Activated T-helper 1 cell treated with anti-CD3 and anti-CD28 coated beads, Interleukin-12 subunit alpha, Interleukin-12 subunit beta, Interleukin-2, Interleukin-4 antibody, amounts not matched to agents 30 ng/mL and 10 ng/mL and 1 ng/mL, durations not matched to agents 14 hours and 24 hours and 36 hours (primary cell): ENCODE measurements at places on chromosomes 11 and 22.
A peak's percentile ranks its signal among the peaks of the same experiment; 100 is the strongest.

DNA sequence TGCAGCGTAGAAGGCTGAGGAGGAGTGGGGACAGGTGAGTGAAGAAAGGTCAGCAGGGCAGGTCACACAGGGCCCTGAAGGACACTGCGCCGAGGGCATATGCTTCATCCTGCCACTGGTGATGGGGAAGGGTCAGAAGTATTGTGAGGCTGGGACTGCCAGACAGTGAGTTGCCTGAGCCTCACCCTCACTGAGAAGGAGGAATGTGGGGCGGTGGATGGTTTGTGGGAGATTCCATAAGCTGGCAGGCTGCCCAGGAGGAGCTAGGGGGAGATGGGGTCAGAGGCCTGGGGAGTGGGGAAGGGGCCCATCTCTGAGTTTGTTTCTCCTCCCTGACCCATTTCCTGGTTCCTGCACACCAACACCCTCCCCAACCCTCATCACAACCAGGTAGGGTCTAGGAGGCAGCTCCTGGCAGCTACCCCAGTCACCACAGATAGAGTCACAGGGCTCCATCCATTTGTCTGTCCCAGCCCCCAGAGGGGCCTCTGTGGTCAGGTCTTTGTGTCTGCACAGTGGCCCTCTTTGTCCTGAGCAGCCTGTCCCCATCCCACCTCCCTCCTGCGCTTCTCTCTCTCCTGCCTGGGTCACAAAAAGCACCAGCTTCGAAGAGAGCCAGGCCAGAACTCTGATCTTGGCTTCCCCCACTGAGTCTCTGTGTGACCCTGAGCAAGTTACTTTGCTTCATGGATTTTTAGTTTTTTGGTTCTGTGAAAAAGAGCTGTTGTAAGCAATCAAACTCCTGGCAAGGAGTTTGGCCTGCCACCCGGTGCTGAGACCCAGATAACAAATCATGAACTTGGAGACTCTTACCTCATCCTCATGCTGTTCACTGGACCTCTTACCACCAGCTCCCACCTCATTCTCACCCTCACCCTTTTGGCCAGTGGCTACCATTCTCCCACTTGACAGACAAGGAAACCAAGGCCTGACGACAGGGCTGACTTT, 4.6 kb upstream of the P2RY2 start:
- no peak overlapping the region for H3K4me3 ChIP-seq
- no peaks in the 10 kb centered on the region for H3K4me1 ChIP-seq
- H3K27ac ChIP-seq = no peak overlapping the region
- no peaks in the 10 kb centered on the region for H3K36me3 ChIP-seq

DNA sequence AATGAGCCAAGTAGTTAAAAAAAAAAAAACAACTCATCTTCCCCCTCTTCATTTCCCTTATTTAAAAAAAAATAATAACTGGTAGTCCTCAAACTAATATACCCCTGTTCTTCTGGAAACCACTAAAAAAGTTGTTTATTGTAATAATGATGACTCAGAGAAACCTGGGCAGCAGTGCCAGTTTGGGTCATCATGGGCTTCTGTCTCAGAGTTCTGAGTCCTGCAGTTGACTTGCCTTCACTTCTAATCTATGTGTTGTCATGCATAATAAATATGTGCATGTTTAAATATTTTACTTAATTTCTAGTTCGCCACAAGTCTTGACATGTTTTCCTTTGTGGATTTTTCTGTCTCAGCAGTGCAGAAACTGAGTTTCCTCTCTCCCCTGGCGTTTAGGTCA, 46.8 kb downstream of the PPP2R1B start:
- H3K36me3 ChIP-seq = peaks cover 25% of the 10 kb centered on the region
- no peak overlapping the region for H3K4me3 ChIP-seq
- no peaks in the 10 kb centered on the region for H3K27me3 ChIP-seq
- no peak overlapping the region for H3K27ac ChIP-seq
- H3K4me1 ChIP-seq = no peaks in the 10 kb centered on the region

DNA sequence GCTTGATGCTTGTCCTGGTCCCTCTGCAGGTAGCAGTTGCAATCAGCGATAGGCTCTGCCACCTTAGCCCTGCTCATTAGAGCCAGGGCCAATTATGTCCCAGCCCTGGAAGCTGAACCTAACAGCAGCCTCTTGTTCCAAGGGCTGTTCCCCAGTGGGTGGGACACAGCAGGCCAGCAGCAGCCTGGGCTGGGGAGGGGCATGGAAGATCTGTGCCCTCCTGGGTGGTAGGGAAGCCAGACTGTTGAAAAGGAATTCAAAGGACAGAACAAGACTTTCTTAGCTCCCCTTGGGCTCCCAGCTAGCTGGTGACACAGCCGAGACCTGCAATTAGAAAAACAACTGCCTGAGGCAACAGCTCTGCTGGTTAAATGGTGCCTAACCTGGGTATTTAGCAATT, 17.4 kb downstream of the DRD2 start:
- no peak overlapping the region for H3K27ac ChIP-seq
- no peak overlapping the region for H3K4me3 ChIP-seq
- no peak for DNase-seq
- no peaks in the 10 kb centered on the region for H3K36me3 ChIP-seq
- no peaks in the 10 kb centered on the region for H3K4me1 ChIP-seq

GRCh38 chr11:20042045-20042639, 118.1 kb downstream of the DBX1 start:
- peaks cover 4% of the 10 kb centered on the region for H3K27me3 ChIP-seq
- DNase-seq = no peak
- no peak overlapping the region for H3K4me3 ChIP-seq
- H3K36me3 ChIP-seq = no peaks in the 10 kb centered on the region
- H3K27ac ChIP-seq = no peak overlapping the region

- H3K27ac ChIP-seq = no peak overlapping the region
- H3K4me1 ChIP-seq = no peaks in the 10 kb centered on the region
- H3K27me3 ChIP-seq = peaks cover 6% of the 10 kb centered on the region
- H3K36me3 ChIP-seq = no peaks in the 10 kb centered on the region
- no peak overlapping the region for H3K4me3 ChIP-seq
- DNase-seq = no peak
These were observed 33.7 kb upstream of the MYRF start for GRCh38 chr11:61718621-61719302.

- H3K36me3 ChIP-seq = no peaks in the 10 kb centered on the region
- no peak overlapping the region for H3K27ac ChIP-seq
- no peaks in the 10 kb centered on the region for H3K27me3 ChIP-seq
- no peaks in the 10 kb centered on the region for H3K4me1 ChIP-seq
- no peak for DNase-seq
These were observed 206.2 kb upstream of the SNX19 start for GRCh38 chr11:131122448-131122847.

GRCh38 chr11:96326959-96327358, 16.0 kb downstream of the MAML2 start:
- H3K36me3 ChIP-seq = peaks cover 27% of the 10 kb centered on the region
- H3K27me3 ChIP-seq = no peaks in the 10 kb centered on the region
- H3K27ac ChIP-seq = no peak overlapping the region
- DNase-seq = no peak

- peak overlapping the region; percentile 78 for H3K4me3 ChIP-seq
- H3K27ac ChIP-seq = peak overlapping the region; percentile 34
- H3K27me3 ChIP-seq = peaks cover 15% of the 10 kb centered on the region
- H3K4me1 ChIP-seq = peaks cover 7% of the 10 kb centered on the region
- peaks cover 7% of the 10 kb centered on the region for H3K36me3 ChIP-seq
These were observed 1.9 kb downstream of the CLDN5 start for GRCh38 chr22:19522190-19522880.

GRCh38 chr11:119789766-119790407, 60.9 kb upstream of the NECTIN1 start:
- H3K4me3 ChIP-seq = no peak overlapping the region
- no peak overlapping the region for H3K27ac ChIP-seq
- no peaks in the 10 kb centered on the region for H3K4me1 ChIP-seq
- no peaks in the 10 kb centered on the region for H3K36me3 ChIP-seq
- peaks cover 2% of the 10 kb centered on the region for H3K27me3 ChIP-seq

- no peaks in the 10 kb centered on the region for H3K4me1 ChIP-seq
- H3K4me3 ChIP-seq = no peak overlapping the region
- peaks cover 50% of the 10 kb centered on the region for H3K36me3 ChIP-seq
- H3K27ac ChIP-seq = no peak overlapping the region
- DNase-seq = no peak
- H3K27me3 ChIP-seq = no peaks in the 10 kb centered on the region
These were observed 26.8 kb downstream of the CTR9 start for GRCh38 chr11:10777806-10778205.

DNA sequence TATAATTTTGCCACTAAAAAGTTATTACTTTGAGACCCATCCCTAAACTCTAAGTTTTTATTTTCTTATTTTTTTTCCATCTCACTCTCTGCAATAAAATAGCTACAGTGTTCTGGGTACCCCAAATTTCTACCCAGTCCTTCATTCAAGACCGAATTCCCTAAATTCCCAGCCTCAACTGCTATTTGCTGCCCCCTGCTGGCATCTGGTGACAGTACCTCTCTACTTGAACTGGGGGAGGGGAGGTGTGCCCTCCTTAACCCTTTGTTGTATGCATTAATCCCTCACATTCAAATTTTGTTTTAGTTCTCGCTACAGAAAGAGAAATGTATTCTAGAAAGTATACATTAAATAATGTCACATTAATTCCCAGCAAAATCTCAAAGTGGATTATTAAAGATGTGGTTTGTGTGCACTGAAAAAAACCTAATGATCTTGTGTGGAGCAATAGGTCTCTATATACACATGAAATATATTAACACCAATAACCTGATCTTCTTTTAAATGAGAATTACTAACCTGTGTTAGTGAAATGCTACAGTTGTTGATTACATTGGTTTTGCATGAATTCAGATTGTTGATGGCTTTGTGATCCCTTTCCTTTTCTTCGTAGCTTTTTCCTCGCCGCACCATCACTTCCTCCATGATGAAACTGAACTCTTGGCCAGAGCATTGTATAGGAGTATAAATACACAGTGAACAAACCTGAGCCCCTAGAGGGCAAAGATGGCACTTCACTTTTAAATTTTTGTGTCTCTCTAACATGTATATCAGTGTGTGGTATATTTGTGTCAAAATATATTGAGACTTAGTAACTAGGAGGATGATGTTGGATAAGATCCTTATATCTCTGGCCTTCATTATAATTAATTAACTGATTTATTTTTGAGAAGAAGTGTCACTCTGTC, 590.0 kb downstream of the METTL15 start:
- no peaks in the 10 kb centered on the region for H3K4me1 ChIP-seq
- H3K27ac ChIP-seq = no peak overlapping the region
- H3K27me3 ChIP-seq = peaks cover 2% of the 10 kb centered on the region

- peak overlapping the region; percentile 100 for H3K27ac ChIP-seq
- DNase-seq = no peak
- peaks cover 9% of the 10 kb centered on the region for H3K36me3 ChIP-seq
- H3K27me3 ChIP-seq = no peaks in the 10 kb centered on the region
- H3K4me1 ChIP-seq = peaks cover 80% of the 10 kb centered on the region
- peak overlapping the region; percentile 83 for H3K4me3 ChIP-seq
These were observed 24.8 kb downstream of the PTPRJ start for GRCh38 chr11:48005136-48005535.

DNA sequence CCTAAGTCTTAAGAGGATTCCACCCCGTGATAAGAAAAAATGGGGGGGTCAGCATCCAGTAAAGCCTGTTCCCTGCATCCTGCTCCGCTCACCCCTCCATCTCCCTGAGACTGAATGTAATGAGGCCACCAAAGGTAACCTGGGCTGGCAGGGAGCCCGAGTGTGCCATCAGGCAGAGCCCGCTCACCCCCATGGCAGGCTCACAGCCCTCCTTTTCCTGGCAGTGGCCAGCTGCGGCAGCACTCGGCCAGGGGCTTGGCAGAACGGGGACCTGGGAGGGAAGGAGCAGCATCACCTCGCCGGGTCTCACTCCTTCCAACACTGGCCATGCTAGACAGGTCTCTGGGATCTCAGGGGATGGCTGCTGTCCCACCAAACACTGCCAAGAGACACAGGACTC, 64.4 kb downstream of the PRDM11 start:
- no peak overlapping the region for H3K27ac ChIP-seq
- no peak overlapping the region for H3K4me3 ChIP-seq
- H3K27me3 ChIP-seq = no peaks in the 10 kb centered on the region
- DNase-seq = no peak
- H3K4me1 ChIP-seq = peaks cover 12% of the 10 kb centered on the region

- no peaks in the 10 kb centered on the region for H3K4me1 ChIP-seq
- H3K36me3 ChIP-seq = no peaks in the 10 kb centered on the region
- H3K4me3 ChIP-seq = no peak overlapping the region
These were observed 17.0 kb downstream of the NECTIN1 start for GRCh38 chr11:119712006-119712405.

DNA sequence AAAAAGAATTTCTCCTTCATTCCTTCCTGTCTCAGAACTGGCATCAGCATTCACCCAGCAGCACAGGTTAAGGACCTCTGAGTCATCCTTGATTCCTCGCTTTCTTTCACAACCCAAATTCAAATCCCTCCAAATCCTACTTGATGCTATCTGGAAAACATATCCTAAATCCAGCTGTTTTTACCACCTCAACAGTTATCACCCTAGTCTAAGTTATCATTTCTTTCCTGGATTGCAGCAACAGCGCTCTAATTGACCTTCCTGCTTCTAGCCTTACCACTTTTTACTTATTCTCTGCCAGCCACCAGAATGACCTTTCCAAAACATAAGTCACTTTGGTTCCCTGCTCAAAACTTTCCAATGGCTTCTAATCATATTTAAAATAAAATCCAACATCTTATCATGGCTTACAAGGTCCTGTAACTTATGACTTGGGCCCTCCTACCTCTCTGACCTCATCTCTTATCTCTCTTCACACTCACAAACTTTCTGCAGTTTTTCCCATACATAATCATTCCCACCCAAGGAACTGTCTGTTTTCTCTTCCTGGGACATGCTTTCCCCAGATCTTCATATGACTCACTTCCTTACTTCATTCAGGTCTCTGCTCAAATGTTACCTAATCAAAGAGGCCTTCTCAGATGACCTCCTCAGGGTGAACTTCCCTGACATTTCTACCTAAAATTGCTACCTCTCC, 119.4 kb downstream of the TTC28 start:
- no peaks in the 10 kb centered on the region for H3K4me1 ChIP-seq
- no peak for DNase-seq
- H3K36me3 ChIP-seq = no peaks in the 10 kb centered on the region
- peaks cover 12% of the 10 kb centered on the region for H3K27me3 ChIP-seq
- no peak overlapping the region for H3K27ac ChIP-seq

GRCh38 chr22:42077486-42078125, 1.9 kb upstream of the SMDT1 start:
- H3K36me3 ChIP-seq = peaks cover 7% of the 10 kb centered on the region
- no peak overlapping the region for H3K4me3 ChIP-seq
- no peaks in the 10 kb centered on the region for H3K27me3 ChIP-seq
- DNase-seq = no peak
- H3K4me1 ChIP-seq = peaks cover 42% of the 10 kb centered on the region
- H3K27ac ChIP-seq = no peak overlapping the region

- peaks cover 34% of the 10 kb centered on the region for H3K4me1 ChIP-seq
- H3K27ac ChIP-seq = no peak overlapping the region
- no peak overlapping the region for H3K4me3 ChIP-seq
These were observed 6.4 kb downstream of the HIPK3 start for GRCh38 chr11:33263549-33263948.

GRCh38 chr22:49155770-49156580, 671.7 kb downstream of the BRD1 start:
- H3K4me3 ChIP-seq = no peak overlapping the region
- H3K4me1 ChIP-seq = no peaks in the 10 kb centered on the region
- no peak overlapping the region for H3K27ac ChIP-seq
- H3K36me3 ChIP-seq = no peaks in the 10 kb centered on the region
- no peaks in the 10 kb centered on the region for H3K27me3 ChIP-seq

- peak overlapping the region; percentile 95 for H3K27ac ChIP-seq
- peaks cover 90% of the 10 kb centered on the region for H3K4me1 ChIP-seq
- peaks cover 47% of the 10 kb centered on the region for H3K36me3 ChIP-seq
- DNase-seq = no peak
These were observed 4.9 kb downstream of the APOL3 start for GRCh38 chr22:36155702-36156101.
